Left ventricle myocardium superior (tissue), 1 donor: ENCODE measurements at places on chromosomes 16 and 17. TPM values are rescaled to one million over a fixed set of nuclear protein-coding genes. Genes with fewer than 3 reads are reported as not detected.

DNA sequence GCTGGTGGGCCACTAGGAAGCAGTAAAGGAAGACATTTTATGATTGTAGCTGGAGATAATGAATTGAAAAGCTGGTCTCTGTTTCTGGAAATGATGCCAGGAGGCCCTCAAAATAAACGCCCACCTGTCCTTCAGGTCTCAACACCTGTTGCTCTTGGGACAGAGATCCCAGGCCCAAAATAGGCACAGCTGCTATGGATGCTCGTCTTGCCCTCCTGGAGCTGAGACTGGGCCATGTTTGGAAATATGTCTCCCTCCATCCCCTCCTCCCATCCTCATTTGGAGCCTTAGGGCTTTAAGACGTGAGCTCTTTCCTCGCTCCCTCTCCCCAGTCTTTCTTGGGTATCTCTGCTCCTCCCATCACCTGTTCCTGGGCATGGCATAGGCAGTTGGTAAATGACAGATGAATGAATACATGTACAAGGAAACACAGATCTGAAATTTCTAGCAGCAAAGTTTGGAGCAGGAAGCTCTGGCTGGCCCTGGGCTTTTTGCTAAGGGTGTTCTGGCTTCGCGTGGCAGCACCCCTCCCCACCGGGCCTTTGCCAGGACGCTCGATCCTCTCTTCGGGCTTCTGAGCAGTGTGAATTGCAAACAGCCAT is 33.3 kb downstream of the MYH3 start:
- no peak for DNase-seq

- DNase-seq = no peak
Observed at GRCh38 chr17:62662855-62663254, 35.4 kb downstream of the MRC2 start.

DNA sequence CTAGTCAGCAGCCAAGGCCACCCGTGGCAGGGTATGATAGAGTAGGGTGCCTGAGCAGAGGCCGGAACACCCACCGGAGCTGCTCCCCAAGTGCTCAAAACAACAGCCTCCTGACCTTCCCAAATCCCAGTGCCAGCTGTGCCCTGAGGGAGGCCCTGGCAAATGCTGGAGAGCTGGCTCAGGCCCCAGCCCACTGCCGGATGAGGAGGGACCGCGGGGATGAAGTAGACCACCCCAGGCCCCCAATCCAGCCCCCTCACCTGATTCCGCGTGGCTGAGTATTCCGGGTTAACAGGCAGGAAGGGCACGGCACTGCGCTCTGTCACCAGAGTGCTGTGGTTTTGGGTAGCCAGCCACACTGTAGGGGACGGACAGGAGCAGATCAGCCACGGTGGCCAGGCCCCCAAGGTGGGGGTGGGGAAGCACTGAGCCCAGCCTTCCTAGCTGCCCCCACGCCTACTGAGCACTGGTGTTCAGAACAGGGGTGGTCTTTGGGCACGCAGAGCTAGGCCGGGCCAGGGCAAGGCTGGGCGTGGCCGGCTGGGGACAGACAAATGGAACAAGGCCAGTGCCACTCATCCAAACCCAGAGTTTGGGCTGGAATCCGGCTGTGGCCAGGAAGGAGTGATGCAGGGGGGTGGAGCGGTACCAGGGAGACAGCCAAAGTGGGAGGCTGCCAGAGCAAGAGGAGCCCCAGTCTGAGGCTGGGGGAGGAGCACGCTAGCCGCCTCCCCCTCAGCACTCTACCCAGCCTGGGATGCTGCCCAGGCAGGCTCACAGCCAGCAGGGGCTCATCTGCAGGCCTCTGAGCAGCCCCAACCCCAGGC is 9.1 kb downstream of the TP53I13 start:
- peak; percentile 39 for DNase-seq

Gene CA5A
- not detected for total RNA-seq

Gene SLC16A6
- total RNA-seq = not detected

GRCh38 chr17:8488901-8489300 is 53.2 kb downstream of the NDEL1 start:
- peak; percentile 72 for DNase-seq

- no peak for DNase-seq
Observed at GRCh38 chr16:2460391-2460713, 443 bp downstream of the TEDC2 start.

DNA sequence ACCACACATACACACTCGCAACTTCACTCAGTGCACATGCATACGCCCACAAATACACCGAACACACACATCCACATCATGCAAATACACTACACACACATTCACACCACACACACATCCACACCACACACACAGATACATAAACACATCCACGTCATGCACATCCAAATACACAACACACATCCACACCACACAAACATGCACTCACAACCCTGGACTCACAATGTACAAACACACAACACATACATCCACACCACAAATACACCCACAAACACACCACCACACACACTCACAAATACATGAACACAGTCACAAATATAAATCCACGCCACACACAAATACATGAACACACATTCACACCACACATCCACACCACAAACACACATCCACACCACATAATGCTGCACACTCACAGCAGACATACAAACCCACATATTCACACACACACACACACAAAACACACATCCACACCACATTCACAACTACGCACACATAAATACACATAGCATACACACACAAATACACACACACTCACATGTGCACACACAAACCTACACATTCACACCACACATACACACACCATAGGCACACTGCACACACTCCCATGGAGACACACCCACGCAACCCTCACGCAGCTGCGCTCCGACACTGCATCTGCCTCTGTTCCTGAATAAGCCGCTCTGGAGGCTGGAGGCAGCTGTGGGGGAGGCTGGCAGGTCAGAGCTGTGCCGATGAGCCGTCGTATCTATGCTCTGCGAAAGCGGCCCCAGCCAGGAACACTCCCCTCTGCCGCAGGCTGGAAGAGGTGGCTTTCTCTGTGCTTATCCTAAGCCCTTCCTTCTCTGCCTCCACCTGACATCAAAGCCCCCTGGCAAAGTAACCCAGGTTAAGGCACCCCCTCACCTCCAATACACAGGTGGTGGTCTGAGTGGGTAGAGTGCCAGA is 141.8 kb downstream of the GRIN2A start:
- DNase-seq = no peak

DNA sequence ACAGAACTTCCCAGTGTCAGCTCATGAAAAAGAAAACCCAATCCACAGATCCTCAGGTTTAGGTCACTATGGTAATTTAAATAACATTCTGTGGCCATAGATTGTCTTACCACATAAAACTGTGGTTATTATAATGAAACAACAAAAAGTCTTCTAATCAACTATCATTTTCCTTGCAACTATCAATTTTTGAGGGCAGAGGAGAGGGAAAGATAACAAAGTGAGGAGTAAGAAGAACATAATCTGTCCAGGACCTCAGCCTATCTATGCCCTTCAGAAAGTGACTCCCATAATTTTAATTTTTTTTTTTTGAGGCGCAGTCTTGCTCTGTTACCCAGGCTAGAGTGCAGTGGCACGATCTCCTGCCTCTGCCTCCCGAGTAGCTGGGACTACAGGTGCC is 4.0 kb upstream of the GGNBP2 start:
- no peak for DNase-seq
